ENCODE measurements at places on chromosomes 13 and 19. TPM values are rescaled to one million over a fixed set of nuclear protein-coding genes. Genes with fewer than 3 reads are reported as not detected.

Gene ZNF14
- total RNA-seq: 0.74 TPM

Gene KCNN4
- total RNA-seq: 108 TPM

DNA sequence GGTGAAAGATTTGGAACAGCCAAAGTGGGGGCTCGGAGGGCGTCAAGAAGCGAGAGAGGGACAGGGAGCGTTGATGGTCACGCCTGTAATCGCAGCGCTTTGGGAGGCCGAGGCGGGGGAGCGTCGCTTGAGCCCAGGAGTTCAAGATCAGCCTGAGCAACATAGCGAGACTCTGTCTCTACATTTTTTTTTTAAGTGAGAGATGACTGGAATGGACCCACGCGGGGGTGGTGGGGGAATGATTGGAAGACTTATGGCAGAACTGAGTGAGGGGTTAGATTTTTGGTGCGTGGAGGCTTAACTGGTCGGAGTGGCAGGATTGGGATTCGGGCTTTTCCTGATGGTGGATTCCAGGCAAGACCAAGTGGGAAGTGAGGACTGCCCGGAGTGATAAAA, 725 bp downstream of the PSMD8 start:
- DNase-seq: no peak

DNA sequence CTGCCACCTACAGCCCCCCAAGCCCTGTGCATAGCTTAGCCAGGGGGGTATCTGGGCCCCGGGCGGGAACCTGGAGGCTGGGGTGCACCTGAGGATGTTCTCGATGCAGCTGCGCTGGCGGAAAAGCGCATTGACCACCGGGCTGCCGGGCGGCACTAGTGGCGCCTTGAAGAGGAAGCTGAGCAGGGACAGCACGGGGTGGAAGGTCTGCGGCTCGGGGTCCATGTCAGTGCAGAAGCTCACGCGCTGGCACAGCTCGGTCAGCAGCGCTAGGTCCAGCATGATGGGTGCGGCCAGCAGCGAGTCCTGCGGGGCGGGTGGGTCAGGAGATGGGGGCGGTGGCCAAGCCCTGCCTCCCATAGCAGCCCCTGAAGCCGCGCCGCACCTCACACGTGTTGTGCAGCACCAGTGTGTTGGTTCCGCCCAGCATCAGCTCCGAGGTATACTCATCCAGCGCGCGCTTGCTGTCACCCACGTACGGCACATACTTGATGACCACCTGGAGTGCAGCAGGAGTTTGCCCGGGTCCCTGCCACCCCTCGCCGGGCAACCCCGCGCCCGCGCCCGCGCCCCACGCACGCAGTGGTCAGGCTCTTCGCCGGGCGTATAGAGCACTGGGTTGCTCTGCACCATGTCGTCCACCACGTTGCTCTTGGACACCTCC, 2.6 kb downstream of the ISYNA1 start:
- no peak for DNase-seq

DNA sequence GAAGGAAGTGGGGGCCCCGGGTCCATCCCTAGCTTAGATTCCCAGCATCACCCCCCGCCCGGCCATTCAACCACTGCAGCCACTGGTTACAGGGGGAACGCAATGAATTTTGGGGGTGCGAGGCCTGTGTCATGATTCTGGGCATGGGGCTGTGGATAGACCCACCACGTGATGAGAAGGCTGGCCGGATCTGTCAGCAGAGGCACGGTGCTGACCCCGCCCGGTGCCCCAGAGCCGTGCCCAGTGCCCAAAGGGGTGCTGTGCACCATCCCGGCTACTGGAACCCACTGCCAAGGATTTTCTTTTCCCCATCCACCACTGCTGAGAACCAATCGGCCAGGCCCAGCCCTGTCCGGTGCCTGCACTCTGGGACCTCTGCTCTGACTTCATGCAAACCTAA, 27.4 kb downstream of the CLEC4M start:
- DNase-seq: no peak

- DNase-seq: peak; percentile 81
These were observed 273.5 kb downstream of the FGF14 start for GRCh38 chr13:102128216-102128810.

DNA sequence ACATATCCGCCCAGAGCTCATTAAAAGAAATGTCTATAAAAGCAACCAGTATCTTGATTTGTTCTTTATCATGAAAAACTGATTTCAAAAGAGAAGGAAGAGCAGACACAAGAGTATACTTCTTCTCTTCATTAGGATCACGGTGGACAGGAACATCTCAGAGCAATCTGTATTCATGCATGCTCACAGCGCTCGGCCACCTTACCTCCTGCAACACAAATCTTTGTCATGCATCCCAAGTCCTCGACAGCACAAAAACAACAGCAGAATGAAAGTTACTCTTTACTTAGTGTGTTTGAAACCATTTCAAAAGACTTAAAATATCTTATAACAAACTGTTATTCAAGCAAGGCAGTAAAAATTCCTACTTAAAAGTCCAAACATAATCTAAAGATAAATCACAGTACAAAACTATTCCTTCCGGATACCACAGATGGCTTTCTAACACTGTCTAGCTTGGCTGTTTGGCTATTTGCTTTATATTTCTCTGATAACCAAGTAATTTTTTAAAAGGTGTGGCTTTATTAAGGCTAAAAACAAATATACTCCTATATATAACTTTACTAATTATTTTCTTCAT, 174.5 kb downstream of the TBC1D4 start:
- DNase-seq: no peak

Gene IQCN
- not detected for total RNA-seq

Gene PSG11
- total RNA-seq: not detected

- DNase-seq: no peak
These were observed 437.6 kb downstream of the HS6ST3 start for GRCh38 chr13:96527497-96527896.

DNA sequence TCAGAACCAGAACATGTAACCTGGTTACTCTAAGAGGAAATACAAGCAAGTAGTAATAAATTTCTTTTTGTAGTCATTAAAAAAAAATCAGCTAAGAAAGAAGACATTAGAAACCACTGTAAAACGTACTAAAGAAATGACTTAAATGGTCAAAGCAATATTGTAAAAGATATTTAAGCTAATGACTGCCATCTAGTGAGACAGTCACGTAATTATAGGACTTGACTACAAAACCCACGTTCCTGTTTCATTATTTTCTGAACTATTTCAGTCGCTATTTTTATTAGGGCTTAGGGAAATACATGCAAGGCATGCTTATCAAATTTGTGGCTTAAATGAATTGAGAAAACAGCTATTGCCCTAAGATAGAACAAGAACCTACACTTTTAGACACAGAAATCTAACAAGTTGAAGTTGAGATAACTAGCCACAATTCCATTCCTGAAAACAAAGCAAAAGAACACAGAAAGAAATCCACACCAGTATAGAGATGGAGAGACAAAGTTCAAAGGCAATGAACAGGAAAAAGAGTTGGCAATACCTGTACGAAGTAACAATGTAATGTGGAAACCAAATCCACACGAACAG, 17.9 kb downstream of the ALG5 start:
- peak; percentile 36 for DNase-seq

Gene ACP7
- 6.4 TPM for total RNA-seq

DNA sequence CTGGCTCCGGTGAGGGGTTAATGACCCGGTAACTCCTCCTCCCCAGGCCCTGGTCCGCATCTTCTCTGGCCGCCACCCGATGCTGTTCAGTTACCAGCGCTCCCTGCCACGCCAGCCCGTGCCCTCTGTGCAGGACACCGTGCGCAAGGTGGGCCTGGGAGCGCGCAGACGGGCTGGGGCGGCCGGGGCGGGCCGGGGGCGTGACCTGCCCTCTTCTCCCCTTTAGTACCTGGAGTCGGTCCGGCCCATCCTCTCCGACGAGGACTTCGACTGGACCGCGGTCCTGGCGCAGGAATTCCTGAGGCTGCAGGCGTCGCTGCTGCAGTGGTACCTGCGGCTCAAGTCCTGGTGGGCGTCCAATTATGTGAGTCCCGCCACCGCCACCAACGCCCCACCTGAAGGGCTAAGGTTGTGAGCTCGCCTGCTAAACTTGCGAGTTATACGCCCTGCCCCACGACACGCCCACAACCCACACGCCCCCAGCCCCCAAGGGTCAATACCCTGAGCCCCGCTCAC, 10.4 kb downstream of the CPT1C start:
- DNase-seq: no peak

Gene CBY2
- total RNA-seq: not detected

GRCh38 chr13:73069206-73069805, 10.5 kb downstream of the KLF5 start:
- no peak for DNase-seq

Gene HSPB6
- total RNA-seq: not detected

DNA sequence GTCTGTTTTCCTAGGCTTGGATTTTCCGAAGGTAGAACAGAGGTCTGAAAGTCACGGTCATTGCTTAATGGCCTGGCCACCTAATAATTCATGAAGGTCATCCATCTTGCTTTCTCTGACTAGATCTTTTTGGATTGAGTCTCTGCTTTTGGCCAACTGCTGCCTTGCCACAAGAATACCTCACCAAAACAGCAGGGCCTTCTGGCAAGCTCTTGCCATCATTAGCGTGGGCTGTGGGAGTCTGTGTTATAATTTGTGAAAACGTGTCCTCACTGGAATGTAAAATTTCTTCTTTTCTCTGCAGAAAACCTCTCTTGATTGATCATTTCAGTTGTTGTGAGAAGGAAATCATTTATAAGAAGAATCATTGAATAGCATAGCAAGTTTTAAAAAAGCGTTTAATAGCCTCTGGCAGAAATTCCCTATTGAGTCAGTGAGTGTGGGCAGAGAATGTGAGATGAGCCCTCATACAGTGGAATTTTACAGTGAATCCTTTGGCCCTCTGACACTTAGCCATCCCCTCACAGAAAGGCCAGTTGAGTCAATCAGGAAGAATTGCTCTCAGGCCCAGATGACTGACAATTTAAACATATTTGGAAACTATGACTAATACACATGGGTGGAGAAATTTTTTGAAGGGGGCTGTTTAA, 43.2 kb upstream of the ERICH6B start:
- peak; percentile 27 for DNase-seq

Gene EDNRB
- not detected for total RNA-seq

Gene CNFN
- total RNA-seq: not detected

DNA sequence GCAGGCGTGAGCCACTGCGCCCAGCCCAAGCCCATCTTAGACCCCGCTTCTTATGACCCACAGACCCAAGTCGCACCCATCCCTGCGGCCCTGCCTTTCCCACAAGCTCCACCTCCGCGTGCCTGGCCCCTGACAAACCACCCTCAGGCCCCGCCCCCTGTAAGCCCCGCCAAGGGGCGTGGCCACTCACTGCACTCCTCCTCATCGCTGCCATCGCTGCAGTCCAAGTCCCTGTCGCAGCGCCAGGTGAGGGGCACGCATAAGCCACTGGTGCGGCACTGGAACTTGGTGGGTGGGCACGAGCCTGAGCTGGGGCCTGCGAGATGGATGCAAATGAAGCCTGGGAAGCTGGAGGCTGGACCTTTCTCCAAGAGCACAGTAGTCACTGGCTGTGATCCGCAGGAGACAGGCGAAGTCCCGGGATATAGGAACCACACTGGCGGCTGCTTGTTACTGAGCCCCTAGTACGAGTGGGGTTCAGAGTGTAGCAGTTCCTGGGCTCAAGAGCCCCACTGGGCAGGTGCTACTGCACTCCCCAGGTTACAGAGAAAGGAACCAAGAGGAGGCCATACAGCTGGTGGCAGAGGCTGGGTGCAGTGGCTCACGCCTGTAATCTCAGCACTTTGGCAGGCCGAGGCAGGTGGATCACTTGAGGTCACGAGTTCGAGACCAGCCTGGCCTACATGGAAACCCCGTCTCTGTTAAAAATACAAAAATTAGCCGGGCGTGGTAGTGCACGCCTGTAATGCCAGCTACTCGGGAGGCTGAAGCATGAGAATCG, 3.1 kb downstream of the CD320 start:
- DNase-seq: no peak

- no peak for DNase-seq
These were observed 116.9 kb downstream of the ABCC4 start for GRCh38 chr13:95184317-95184716.

GRCh38 chr13:84962141-84962750, 837.0 kb downstream of the SLITRK6 start:
- DNase-seq: no peak
